ENCODE measurements at places on chromosomes 5 and 9.

GRCh38 chr9:113901221-113901688, 25.1 kb downstream of the ZNF618 start:
- no peak for DNase-seq

DNA sequence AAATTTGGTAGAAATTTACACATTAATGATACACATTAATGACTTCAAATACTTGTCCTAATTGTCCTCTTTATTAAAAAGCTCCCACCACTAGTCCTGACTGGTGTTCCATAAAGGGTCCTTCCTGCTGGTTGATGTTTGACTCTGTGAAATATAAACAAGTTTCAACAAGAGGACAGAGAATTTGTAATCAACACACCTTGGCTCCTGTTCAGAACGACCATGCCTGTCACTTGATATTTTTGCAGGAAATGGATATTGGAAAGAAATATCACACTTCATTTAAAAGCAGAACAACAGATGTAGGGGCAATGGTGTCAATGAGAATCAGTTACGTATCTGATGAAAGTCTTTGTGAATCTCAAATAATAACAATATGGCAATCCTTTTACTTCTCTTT, 211.7 kb downstream of the ENC1 start:
- no peak for DNase-seq

DNA sequence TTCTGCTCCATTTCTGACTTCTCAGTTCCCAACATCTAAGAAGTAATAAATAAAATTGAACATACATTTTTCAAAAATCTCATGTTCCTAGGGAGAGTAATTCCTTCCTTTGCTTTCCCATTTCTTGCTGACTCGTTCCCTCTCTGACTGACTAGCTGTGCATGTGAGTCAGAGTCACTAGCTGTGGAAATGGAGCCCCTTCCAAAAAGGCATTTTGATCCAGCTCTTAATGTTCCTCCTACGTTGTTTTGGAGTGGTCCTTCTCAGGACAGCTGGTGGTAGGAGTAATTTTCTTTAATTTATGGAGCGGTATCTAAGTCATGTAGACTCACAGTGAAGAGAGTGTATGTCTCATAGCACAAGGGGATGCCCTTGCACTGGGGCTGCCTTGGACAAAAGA, 460.2 kb downstream of the GADD45G start:
- no peak for DNase-seq

GRCh38 chr5:116862632-116863455, 288.2 kb upstream of the SEMA6A start:
- DNase-seq, result no peak

- no peak for DNase-seq
These were observed 48.7 kb downstream of the CHD1 start for GRCh38 chr5:98880151-98880550.

- DNase-seq, result no peak
These were observed 35.0 kb downstream of the TLR4 start for GRCh38 chr9:117739206-117739605.

DNA sequence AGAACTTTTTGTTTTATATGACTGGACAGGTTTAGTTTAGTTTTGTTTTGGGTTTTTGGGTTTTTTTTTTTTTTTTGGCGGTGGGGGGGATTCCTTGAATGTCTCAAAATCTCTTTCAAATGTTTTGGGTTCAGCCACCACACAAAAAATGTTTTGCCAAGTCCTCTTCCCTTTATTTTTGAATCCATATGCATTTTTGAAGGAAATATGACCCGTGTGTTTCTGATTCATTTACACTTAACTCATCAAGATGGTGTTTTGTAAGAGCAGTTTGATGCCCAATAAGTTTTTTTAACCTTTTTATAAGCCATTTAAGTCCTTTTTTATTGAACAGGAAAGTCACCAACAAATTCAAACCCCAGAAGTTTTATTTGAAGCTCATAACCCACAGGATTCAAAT, 209.8 kb downstream of the CWC27 start:
- no peak for DNase-seq

DNA sequence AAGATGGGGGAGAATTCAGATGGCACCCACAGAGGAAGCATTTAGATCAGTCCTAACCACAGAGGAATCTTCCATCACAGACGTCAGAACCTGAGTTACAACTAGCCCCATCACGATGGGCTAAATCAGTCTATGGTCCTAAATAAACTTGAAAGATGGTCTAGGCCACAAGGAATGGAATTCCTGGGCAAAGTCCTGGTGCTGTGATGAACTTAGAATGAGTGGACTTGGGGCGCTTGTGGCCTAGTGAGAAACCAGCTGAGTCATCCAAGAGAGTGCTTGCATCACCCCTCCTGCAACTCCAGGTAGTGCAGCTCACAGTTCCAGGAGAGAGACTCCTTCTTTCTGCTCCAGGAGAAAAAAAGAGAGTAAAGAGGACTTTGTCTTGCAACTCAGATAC, 722.9 kb upstream of the RGMB start:
- DNase-seq, result no peak

GRCh38 chr5:60961685-60962084, 16.7 kb downstream of the NDUFAF2 start:
- DNase-seq, result no peak

DNA sequence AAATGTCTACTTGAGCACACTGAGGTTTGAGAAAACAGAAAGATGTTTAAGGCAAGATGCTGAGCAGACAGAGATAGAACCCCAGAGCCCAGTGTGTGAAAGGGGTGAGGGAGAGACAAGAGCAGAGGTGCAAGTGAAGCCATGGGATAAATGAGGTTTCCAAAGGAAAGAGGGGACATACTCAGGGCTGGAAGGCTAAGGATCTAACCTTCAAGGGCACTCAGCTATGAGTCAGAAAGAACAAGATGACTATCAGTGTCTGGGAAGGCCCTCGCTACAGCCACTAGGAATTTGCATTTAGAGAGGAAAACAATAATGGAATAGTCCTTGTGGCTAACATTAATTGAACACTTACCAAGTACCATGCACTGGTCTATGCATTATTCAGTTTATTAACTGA, 113.7 kb downstream of the HTR4 start:
- DNase-seq, result no peak

DNA sequence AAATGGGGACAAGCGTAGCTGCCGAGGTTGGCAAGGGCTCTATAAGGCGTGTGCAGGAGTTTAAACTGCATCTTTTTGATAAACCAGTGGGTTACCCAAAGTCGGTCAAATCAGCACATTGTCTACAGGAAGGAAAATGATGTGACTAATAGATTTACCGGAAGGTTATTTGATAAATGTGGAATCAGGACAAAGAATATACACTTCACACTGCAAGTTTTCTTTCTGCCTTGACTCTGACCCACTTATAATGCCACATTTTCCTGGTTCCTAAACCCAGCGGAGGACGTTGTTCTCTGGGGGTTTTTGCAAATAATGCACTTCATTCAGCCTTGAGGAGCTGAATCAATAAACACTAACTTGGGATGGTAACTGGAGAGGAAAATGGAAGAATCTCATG, 76.8 kb downstream of the TTLL11 start:
- no peak for DNase-seq

DNA sequence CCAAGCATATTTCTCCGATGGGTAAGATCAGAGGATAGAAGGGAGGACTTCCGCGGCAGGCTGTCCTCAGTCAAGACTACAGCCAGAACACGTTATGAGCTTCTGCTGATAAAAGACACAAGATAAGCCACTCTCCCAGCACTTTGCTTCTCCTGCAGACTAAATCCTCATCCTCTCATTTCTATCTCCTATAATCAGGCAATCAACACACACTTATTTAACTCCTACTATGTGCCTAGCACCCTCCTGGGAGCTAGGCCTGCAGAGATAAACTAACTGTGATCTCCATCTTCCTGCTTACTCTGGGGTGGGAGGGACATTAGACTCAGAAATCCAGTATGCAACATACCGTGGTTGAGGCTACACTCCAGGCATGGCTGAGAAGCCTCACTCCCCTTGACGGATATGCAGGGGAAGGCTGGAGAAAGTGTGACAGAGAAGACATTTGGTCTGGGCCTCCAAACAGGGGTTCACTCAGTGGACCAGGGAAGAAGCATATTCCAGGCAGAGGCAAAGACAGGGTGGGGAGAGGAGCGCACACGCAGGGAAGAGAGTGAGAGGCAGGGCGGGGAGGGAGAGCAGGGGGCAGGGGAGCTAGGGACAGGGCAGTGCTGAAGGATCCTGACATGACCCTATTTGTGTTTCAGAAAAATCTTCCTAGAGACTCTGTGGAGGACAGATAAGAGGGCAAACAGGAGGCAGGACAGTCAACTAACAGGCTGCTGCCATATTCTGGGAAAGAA, 274.1 kb downstream of the DENND1A start:
- DNase-seq, result no peak

DNA sequence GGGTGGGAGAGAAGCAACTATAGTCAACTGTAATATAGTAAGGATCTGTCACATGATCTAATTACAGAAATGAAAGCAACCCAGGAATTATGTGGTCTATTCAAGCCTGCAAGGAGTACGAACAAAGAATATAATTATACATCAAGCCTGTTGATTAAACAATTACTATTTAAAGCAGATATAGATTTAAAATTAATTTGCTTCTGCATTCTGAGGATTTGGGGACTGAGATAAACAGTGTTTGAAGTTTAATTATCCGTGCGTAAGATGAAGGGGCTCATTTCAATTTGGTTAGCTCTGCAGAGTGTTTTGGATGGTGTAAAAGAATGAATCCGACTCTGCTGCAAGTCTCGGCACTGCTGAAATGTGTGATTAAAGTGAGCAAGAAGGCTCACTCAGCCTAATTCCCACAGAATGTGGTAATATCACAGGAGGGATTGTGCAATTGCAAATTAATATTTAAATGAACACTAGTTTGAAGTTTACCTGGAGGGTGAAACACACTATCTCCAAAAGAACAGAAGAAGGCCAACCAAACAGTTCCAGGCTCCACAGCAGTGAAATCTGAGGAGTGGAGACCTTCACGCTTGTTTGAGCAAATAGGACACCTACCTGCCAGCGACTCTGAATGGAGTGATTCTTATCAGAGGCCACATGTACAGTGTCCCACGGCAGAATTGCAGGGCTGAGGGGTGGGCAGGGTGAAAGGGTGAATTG, 420.6 kb upstream of the SLC30A5 start:
- no peak for DNase-seq

DNA sequence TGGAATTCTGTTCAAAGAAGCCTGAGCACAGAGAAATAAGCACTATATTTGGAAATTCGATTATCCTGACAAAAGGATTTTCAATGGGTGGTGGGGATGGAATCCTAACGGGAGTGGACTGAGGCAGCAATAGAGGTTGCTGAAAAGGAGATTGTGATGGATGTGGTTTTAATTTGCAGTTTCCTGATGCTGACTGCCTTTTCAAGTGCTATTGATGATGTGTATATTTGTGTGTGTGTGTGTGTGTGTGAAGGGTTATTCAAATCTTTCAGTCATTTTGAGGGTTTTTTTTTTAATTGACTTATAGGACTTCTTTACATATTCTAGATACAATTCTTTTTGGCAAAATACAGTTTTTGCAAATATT, 614.5 kb downstream of the HINT1 start:
- DNase-seq, result no peak

- DNase-seq, result no peak
These were observed 9.3 kb downstream of the PLPP7 start for GRCh38 chr9:131298816-131299215.

DNA sequence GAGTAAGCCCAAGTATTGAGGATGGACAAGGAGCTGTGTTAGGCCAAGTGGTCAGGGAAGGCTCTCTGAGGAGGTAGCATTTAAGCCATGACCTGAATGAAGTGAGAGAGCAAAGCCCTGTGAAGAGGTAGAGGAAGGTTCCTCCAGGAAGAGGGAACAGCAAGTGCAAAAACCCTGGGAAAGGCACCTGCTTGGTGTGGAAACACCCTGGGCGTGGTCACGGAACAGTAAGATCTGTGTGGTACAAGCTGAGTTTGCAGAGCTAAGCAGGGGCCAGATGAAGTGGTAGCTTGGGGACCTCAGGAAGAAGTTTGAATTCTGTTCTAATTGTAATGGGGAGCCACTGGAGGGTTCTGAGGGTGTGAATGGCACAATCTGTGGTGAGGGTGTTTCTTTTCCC, 310.2 kb downstream of the ARHGAP26 start:
- no peak for DNase-seq

DNA sequence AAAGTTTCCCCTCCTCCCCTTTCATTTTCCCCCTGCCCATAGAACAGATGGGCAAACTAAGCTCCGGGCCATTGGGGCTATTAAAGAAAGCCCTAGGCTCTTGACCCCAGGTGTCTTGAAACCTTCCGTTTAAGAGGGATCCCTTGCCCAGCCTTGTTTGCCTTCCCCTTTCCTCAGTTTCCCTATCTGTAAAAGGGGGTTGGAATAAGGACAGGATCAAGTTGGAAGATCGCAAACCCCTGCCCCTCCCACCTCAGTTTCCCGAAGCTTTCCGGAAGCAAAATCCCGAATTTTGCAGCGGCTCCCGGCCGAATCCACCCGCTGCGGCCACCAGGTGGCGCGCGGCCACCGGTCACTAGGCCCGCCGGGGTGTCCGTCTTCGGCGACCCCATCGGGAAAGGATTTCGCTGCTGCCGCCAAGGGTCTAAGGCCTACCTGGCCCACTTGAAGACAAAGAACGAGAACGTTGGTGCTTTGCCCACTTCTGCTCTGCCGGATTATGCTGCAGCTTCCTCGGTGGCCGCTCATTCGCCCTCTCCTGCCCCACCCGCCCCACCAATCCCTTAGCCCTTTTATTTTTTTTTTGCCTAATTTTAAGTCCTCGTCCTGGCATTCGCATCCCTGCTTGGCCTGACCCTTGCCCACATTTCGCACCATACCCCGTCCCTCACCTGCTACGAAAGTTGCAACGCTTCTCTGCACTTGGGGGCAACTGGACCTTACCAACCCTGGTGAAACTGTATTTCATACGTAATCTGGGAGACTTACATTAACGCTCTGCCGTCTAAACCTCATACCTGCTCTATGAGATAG, 962 bp upstream of the NR6A1 start:
- DNase-seq, result no peak

DNA sequence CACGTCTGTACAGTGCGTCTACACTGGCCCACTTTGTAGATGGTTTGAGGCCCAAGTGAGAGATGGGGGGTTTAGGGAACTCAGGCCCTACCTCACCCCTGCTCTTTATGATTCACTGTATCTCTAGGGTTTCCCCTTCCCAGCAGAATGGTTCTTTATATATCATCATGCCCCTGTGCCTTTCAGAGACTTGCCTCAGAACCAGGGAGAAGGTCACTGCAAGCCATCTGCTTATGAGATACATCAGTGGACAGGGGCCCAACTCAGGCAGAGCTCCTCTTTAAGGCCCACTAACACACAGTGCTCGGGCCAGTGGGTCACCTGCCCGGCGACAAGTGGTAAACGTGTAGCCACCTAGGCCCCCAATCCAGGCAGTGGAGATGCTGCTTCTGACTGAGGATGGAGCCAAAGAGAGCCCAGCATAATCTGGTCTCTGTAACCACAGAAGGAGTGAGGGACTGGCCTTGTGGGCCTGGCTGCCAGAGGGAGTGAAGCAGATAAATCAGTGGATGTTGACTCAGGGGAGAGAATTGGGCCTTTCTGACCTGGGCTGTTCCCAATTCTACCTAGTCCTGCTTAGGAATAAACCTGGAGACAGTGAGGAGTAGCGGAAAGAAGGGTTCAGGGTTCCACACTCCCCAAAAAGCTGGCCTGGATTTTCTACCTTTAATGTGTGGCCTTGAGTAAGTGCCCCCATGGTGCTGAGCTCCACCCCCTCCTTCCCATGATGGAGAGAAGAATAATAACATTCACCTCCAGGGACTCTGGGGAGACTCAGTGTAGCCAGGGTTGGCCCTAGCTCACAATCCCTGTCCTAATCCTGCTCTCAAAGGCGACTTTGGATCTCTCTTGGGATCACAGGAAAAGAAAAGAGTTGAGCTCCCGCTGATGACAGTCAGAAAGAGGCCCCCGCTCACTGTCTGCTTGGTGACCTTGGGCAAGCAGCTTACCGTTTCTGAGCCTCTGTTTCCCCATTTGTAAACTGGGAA, 2.8 kb upstream of the DUSP1 start:
- no peak for DNase-seq

- no peak for DNase-seq
These were observed 1354.4 kb upstream of the C9orf72 start for GRCh38 chr9:28927691-28928090.
